Stimulated activated CD4-positive, alpha-beta T cell treated with anti-CD3 and anti-CD28 coated beads, Interleukin-1b, Interleukin-23, amount 100 ng/mL, for 24 hours (primary cell): ENCODE measurements at places on chromosomes 6 and 20.

- no peak for DNase-seq
Measured at GRCh38 chr20:63065911-63066310, 59.1 kb upstream of the BHLHE23 start.

- DNase-seq = no peak
Measured at GRCh38 chr6:2866171-2866846, 24.6 kb upstream of the SERPINB1 start.

- DNase-seq = no peak
Measured at GRCh38 chr6:45441851-45442453, 64.2 kb upstream of the SUPT3H start.

- no peak for DNase-seq
Measured at GRCh38 chr6:130324657-130325056, 41.2 kb upstream of the TMEM200A start.

DNA sequence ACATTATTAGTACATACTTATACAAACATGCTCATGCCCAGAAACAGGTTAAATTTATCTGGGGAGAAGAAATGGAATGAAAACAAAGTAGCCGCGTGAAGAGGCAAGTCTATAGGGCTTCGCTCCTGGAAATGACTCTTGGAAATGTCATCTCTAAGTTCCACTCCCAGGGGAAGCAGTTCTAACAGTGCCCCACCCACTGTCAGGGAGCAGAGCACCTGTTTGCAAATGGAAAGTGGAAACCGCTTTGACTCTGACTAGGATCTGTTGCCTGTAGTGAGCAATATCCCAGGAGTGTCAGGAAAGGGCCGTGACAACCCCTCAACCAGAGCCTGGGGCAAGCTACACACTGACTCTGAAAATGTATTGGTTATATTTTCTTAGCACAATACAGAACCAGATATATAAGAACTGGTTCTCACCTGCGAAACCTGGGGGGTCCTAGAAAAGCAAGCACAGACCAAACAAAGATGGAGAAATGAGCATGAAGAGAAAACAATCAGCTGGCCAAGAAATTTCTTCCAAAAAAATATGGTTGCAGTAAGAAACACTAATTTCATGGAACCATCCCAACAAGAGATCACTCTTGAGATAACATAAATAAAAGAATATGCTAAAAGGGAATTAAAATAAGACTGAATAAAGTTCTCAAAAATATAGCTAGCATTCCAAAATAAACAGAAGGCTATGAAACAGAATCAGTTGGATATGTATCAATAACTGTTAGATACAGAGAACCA, 47.5 kb upstream of the CRISP1 start:
- no peak for DNase-seq

- no peak for DNase-seq
Measured at GRCh38 chr6:89295981-89296380, 19.1 kb downstream of the GABRR2 start.

DNA sequence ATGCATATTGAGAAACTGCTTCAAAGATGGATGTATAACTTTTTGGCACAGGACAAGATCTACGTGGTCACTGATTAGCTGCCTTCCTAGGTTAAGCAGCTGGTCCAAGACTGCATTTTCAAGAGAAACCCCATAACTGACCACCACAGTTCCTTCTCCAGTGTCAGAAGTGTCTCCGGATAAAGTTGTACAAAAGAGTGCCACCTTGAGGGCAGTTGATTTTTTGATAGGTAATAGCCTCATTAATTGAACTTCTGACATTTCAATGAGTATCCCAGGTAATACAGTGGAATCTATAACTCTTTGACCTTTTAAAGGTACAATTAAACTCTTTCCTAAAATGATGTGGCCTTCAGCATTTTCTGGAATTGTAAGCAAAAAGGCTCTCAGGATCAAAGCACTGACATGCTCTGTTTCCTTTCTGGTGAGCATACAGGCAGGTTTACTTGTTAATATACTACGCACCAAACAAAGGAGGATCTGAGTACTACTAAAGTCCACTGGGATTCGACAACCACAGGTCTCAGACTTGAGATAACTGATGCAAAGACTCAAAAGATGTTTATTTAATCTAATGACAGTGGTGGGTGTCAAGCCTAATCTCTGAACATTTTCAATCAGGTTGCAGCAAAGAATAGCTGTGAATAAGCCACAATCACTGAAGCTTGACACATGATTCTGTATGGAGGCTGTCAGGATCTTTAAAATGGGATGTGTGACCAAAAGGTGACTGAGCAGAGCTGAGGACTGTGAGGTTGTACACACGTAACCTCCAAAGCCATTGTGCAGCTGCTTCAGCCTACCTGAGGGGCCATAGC, 21.2 kb downstream of the MKKS start:
- no peak for DNase-seq

DNA sequence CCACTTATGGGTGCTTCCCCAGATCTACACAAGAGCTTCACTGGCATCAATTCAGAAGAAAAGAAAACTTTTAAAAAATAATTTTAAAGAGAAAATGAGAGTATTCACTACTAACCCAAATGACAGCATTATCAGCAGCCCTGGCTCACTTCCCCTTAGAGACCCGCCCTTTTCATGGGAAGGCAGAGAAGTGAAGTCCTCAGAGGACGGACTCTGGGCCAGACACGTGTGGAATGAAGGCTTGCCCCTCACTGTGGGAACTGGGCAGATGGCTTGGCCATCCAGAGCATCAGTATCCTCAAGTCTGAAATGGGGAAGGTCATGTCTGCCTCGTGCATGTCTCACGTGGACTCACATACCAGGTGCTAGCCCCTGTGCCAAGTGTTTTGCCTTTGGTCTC, 63.5 kb downstream of the JAG1 start:
- DNase-seq = no peak

- no peak for DNase-seq
Measured at GRCh38 chr20:47466704-47467459, 34.8 kb upstream of the NCOA3 start.

GRCh38 chr6:36668591-36668990, 9.9 kb upstream of the CDKN1A start:
- DNase-seq = no peak

- no peak for DNase-seq
Measured at GRCh38 chr6:25868436-25869183, 5.4 kb downstream of the SLC17A3 start.

DNA sequence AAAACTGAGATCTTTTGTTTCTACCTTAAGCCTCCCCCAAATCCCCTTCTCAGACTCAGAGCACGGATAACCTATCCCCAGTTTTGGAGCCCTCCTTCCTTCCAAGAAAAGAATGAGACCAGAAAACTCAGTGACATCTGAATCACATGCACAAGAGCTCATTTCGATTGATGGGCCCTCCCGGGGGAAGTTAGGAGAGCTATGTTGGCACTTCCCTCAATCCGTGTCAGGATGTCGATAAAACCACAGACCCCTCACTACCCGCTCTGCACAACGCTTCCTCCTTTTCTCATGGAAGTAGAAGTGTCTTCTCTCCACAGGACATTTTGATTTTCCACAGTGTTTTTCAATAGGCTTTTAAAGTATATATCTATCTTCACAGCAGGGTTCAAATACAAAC, 332.4 kb downstream of the HACE1 start:
- DNase-seq = no peak

GRCh38 chr6:126227833-126228702, 111.8 kb upstream of the CENPW start:
- no peak for DNase-seq

- no peak for DNase-seq
Measured at GRCh38 chr6:125577124-125577662, 172.2 kb upstream of the HEY2 start.

DNA sequence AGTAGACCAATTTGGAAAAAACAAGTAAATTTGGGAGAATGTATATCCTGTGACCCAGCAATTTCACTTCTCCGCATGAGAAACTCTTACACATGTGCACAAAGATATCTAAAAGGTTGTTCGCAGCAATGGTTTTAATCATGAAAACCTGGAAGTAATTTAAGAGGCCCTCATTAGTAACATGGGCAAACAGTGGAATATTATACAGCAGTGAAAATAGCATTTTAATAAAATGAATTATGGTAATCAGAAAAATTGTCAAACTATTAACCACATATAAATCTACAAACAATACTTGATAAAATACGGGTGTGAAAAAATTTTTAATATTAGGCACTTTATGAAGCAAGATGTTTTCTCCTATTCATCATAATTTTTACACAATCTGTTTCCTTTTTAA, 74.2 kb downstream of the KCNQ5 start:
- DNase-seq = no peak

DNA sequence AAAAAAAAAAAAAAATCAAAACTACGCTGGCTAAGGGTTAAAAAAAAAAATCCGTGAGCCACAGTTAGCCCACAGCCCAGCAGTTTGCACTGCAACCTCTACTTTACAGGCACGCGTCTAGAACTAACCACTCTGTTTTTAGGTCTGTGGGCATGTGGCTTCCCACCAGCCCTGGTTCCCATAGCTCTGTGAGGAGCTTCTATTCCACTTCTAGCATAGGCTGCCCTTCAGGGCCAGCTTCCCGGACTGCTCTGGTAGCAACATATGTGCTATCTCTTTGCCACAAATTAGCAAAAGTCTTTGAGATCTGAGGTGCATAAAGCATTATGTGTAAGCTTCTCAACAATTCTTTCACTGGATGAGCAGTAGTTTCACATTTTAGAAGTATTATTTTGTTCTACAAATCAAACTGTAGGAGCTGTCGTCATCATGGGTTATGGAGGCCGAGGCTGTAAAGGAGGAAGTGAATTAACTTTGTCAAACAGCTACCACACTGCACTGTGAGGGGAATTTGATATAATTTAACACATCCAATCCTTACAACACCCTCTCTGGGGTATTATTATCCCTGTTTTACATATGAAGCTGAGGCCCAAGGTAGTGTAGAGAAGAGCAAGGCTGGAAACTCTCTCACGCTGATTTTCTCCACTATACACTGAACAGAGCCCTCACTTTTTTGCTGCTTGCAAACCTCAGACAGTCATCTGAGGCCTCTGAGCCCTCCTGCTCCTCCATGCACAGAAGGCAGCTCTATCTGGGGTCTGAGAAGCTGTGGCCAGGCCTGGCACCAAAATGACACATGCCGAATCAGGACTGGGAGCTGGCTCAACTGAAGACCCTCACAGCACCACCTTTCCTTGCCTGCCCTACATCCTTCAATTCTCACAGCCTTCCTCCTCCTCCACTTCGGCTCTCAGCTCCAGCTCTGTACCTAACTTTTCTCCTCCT, 35.4 kb downstream of the MAN1A1 start:
- no peak for DNase-seq
